ENCODE measurements at places on chromosomes 12 and 14. TPM values are rescaled to one million over a fixed set of nuclear protein-coding genes. Genes with fewer than 3 reads are reported as not detected.

Gene CLEC6A
- not detected for polyA plus RNA-seq

Gene WDHD1
- polyA plus RNA-seq = 7.2 TPM

Gene MYF6
- not detected for polyA plus RNA-seq

Gene HCAR2
- not detected for polyA plus RNA-seq

Gene ESRRB
- polyA plus RNA-seq = not detected

Gene TSPAN9
- polyA plus RNA-seq = not detected

Gene PPTC7
- 11.5 TPM for polyA plus RNA-seq

Gene KCNH5
- polyA plus RNA-seq = not detected

Gene CATSPERB
- not detected for polyA plus RNA-seq

Gene VRTN
- not detected for polyA plus RNA-seq

Gene LTBP2
- polyA plus RNA-seq = 0.29 TPM

Gene AQP2
- polyA plus RNA-seq = not detected

Gene ENTPD5
- 3.2 TPM for polyA plus RNA-seq

Gene NEUROD4
- polyA plus RNA-seq = not detected

Gene ACOT4
- polyA plus RNA-seq = 9.8 TPM

Gene SCFD1
- polyA plus RNA-seq = 47.3 TPM

Gene BEGAIN
- polyA plus RNA-seq = not detected

Gene BIN2
- 359 TPM for polyA plus RNA-seq

Gene REP15
- not detected for polyA plus RNA-seq

Gene RDH5
- polyA plus RNA-seq = not detected

Gene ACOT6
- 0.19 TPM for polyA plus RNA-seq

Gene ACSS3
- polyA plus RNA-seq = not detected

Gene MMP17
- not detected for polyA plus RNA-seq

Gene ASPG
- not detected for polyA plus RNA-seq

Gene OR6C2
- not detected for polyA plus RNA-seq

Gene GPHN
- 4.4 TPM for polyA plus RNA-seq

Gene RNASE2
- 2.0 TPM for polyA plus RNA-seq

Gene ALDH1L2
- polyA plus RNA-seq = not detected

Gene CCER1
- not detected for polyA plus RNA-seq

Gene MYRFL
- not detected for polyA plus RNA-seq

Gene DEPDC4
- polyA plus RNA-seq = not detected

Gene DBX2
- polyA plus RNA-seq = not detected

Gene TRHDE
- polyA plus RNA-seq = not detected

Gene SERPINA5
- not detected for polyA plus RNA-seq

Gene BBOF1
- 1.6 TPM for polyA plus RNA-seq

Gene SIX6
- polyA plus RNA-seq = not detected

Gene GPR68
- polyA plus RNA-seq = 22.4 TPM

Gene OLR1
- not detected for polyA plus RNA-seq

Gene OAS3
- polyA plus RNA-seq = 9.0 TPM

Gene HOXC10
- not detected for polyA plus RNA-seq

Gene PKP2
- polyA plus RNA-seq = not detected

Gene LMNTD1
- not detected for polyA plus RNA-seq

Gene SMCO2
- not detected for polyA plus RNA-seq

Gene PROX2
- polyA plus RNA-seq = not detected

Gene PRIMA1
- polyA plus RNA-seq = not detected

Gene RNASE3
- polyA plus RNA-seq = not detected

Gene LBHD2
- not detected for polyA plus RNA-seq

Gene PMEL
- polyA plus RNA-seq = not detected

Gene BCL2L2
- polyA plus RNA-seq = 1.2 TPM

Gene RNASE1
- not detected for polyA plus RNA-seq

Gene PPP1R1A
- not detected for polyA plus RNA-seq

Gene PLEKHG7
- not detected for polyA plus RNA-seq

Gene DNAJC22
- not detected for polyA plus RNA-seq

Gene HHIPL1
- polyA plus RNA-seq = not detected

Gene GLS2
- 1.2 TPM for polyA plus RNA-seq

Gene TDG
- polyA plus RNA-seq = 26.8 TPM

Gene CD69
- 240 TPM for polyA plus RNA-seq

Measured in immature natural killer cell (primary cell).